ENCODE measurements at places on chromosomes 4 and X.

- DNase-seq, result peak; percentile 77
Observed at GRCh38 chr4:6873792-6874461, 35.7 kb upstream of the TBC1D14 start.

GRCh38 chr4:87838890-87839591 lies 6.3 kb downstream of the MEPE start:
- DNase-seq, result peak; percentile 12

DNA sequence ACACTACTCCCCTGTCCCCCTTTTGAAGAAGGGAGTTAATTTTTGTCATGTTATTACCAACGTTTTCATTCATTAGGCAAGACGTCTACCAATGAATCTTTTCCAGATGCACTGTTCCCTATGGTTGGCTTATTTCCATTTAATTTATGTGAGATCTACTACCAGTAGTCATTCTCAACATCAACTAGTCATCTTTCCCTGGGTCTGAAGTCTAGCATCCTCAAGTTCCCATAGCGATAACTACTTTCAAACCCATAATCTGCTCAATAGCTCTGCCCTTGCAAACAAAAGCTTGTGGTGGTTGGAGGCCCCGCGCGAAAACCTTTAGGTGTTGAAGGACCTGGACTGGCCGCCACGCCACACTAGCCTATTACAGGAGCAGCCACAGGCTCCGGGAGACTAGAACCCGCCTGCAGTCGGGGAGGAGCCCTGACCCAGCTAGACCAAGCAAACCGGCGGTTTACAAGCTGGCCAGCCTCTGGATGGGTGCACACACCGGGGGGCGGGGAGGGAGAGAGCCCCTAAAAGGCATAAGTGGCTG lies 746 bp downstream of the PPAT start:
- peak; percentile 11 for DNase-seq

GRCh38 chr4:11768251-11768972 lies 339.7 kb upstream of the HS3ST1 start:
- no peak for DNase-seq

DNA sequence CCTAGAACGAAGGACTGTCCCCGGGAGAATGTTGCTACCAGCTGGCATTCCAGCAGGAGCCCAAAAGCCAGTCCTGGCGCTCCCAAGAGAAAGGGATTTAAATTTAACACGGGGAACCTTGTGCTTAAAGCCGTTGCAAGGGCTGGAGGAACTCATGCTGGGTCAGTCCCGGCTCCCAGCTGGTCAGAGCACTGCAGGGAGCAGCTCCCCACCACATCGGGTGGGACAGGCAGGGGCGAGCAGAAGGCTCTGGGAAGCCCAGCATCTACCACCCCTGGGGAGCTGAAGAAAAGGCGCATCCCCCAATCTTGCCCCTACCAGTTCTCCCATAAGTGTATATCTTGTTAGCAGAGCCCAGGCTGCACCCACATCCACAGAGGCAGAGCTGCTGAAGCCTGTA lies 15.7 kb downstream of the CFAP99 start:
- no peak for DNase-seq

DNA sequence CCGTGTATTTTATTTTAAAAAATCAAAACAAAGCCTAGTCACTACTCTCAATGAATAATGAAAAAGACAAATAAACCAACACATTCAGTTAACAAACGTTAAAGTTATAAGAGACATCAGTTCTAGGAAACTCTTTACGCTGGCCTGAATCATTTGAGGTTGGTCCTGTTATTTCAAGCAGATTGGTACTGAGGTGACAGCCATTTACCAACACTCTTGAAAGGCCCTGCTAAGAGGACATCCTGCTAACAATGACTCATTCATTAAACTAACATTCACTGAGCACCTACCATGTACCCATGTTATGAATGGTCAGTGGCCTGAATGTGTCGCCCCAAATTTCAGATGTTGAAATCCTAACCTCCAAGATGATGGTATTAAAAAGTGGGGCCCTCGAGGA lies 57.1 kb upstream of the ADGRG2 start:
- no peak for DNase-seq

- no peak for DNase-seq
Observed at GRCh38 chrX:41036668-41037326, 48.4 kb upstream of the USP9X start.

- no peak for DNase-seq
Observed at GRCh38 chrX:41519468-41519867, 72.3 kb downstream of the NYX start.
